ENCODE measurements at places on chromosomes 2 and 18.

DNA sequence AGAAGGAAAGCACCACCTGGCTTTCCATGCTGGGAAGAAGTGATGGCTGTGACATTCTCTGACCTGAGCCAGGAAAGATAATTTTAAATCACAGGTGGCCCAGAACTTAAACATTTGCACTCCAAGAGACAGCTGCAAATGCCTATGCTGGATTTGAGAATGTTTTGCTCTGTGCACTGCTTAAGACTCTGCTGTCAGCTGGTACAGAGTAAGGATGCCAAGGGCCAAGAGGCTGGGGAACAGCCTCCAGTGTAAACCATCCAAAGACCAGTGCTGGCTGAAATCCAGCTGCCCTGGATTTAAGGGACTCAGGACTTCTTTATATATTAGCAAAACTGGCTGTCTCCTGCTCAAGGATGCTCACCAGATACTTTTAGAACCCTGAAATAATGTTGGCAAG, 3.9 kb downstream of the HOXD8 start:
- DNase-seq, result no peak

DNA sequence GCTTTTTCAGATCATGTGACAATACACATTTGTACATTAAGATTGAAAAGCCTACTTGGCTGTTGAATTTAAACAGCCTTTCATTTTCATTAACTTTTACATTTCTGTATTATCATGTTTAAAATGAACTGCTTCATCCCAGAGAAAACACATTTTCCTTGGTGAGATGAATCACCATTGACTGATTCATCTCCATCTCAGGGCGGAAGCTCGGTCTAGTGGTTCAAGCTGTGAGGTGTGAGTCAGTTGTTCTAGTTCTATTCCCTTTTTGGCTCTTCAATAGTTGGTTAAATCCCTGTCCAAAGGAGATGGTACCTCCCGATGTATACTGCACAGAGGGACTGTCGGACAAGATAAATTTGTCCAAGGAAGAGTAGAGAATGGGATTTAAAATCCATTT, 189.7 kb downstream of the ADCYAP1 start:
- DNase-seq, result no peak

DNA sequence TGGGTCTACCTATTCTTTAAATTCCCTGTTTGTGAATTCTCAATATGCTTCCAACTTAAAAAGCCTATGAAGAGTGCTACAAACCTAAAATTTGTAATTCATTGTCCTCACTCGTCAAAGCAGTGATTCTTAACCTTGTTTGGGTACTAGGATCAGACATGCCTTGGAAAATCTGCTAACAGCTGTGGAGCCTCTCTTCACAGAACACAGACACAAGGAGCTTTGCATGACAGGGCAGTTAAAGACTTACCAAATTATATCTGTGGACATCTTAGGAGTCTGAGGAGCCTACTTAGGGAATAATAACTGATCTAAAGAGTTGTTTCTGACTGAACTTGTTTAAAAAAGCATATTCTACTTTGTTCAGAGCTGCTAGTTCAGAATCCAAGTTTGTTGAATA, 38.1 kb downstream of the TMEM87B start:
- DNase-seq, result no peak

DNA sequence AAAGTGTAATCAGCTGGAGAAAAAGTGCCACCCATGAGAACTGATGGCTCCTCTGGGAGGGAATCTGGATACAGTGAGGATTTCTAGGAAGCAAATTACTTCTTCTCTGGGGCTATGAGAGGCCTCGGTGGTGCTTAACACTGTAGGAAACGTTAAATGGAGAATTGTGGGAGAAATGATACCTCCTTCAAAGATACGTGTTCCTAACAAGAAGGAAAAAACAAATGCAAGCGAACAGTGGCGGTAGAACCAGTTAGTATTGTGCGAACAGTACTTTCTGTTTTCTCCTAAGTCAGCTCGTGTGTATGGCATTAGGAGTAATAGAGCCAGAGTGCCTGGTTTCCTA, 587 bp upstream of the MTIF2 start:
- no peak for DNase-seq

GRCh38 chr2:48569433-48569832, 39.5 kb downstream of the STON1 start:
- no peak for DNase-seq

GRCh38 chr2:85585781-85586105, 1.5 kb downstream of the VAMP5 start:
- no peak for DNase-seq
